ENCODE measurements at places on chromosomes 2 and 18.

DNA sequence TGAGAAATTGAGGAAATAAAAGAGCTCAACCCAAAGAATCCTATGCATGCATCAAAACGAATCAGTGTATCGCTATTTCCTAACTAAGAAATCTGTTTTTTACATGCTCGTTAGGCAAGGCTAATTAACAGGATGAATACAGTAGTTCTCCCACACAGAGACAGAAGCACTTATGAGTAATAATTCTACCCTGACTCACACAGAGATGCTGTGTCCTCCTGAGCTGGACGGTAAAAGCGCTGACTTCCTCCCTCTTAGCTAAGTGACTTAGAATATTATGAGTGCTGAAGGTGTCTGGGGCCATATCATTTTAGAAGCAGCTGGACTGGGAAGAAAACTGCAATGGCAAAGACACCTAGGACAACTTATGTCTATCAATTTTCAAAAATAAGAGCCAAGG, 18.5 kb downstream of the PLEKHM3 start:
- DNase-seq: no peak

- no peak for DNase-seq
Measured at GRCh38 chr2:109434351-109434750, 179.4 kb downstream of the SEPTIN10 start.

- DNase-seq: no peak
Measured at GRCh38 chr2:165687426-165688002, 106.5 kb downstream of the GALNT3 start.

DNA sequence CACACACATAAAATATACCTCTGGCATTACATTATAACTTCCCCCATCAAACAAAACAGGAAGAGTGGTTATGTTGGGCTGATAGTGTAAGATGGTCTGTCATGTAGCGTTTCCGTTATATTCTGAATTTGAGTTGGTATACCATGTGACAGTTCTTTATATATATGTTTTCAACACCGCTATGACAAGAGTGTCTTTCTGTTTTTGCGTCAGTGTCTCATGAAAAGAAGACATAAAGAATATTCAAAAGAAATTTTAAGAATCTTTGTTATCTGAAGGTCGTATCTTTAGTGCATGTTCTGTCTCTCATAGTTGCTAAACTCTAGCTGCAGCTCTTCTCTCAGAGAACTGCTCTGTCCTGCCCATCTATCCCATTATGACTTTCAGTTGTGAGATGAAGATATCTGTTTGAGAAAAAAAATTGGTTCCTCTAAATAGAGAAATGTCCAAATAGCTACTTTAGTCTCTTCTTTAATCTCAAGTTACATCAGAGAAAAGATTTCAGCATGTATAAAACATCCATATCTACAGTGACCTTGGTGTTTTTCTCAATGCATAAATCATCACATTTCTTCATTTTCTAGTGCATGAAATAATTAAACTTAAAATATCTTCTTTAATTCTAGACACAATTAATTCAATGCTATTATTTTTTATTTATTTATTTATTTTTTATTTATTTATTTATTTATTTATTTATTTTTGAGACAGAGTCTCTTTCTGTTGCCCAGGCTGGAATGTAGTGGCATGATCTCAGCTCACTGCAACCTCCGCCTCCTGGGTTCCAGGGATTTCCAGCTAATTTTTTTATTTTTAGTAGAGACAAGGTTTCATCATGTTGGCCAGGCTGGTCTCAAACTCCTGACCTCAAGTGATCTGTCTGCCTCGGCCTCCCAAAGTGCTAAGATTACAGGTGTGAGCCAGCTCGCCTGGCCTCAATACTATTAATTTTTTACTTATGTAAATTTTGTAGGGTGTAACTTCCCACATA, 24.3 kb upstream of the PSME4 start:
- no peak for DNase-seq

DNA sequence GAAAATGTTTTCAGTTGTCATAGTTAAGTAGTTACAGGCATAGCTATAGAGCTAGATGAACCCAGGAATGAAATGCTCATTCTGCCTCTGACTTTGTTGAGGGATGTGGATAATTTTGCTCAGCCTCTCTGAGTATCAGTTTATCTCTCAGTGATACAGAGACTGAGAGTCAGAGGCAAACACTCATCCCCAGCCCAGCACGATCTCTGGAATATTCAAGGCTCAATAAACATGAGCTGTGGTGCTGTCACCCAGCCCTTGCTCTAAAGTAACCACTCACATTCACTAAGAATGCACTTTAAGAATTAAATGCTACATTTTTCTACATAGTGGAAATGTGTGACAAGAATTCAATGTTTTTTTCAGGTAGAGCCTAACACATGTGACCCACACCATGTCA, 30.6 kb downstream of the TIMM21 start:
- DNase-seq: no peak
